ENCODE measurements at places on chromosomes 4 and X.

- DNase-seq, result no peak
Measured at GRCh38 chr4:2333356-2333841, 71.5 kb upstream of the MXD4 start.

DNA sequence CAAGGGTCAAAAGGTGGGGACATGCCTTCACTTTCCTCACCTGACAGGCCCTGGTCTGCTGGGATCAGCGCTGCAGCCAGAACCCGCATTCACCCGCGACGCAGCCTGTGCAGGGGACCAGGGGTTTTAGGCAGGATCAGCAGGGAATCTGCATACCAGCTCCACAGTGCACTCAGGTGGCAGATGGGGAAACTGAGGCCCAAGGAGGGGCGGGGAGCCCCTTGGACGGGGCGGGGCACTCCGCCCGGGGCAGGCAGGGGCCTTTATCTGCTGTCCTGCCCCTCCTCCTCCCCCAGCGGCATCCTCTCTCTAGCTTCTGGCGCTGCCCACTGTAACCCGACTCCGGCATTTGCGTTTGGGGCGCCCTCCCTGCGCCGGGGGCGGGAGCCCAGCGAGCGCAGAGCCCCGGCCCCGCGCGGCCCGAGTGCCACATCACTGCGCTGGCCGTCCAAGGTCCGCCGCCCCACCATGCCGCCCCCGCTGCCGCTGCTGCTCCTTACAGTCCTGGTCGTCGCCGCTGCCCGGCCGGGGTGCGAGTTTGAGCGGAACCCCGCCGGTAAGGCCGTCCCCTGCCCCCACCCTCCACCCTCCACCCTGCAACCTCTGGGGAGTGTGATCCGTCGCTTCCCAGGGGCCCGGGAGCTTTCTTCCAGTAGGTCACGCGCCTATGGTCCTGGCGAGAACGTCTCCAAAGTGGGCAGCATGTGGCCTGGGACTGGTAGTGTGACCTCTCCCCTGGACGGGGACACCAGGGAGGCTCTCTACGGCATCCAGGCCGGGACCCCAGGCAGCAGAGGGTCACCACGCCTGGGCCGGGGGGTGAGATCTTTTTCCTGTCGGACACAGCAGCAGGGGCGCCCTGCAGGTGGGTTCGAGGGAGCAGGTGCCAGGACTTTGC is at the start of gene CPZ:
Gene CPZ, plus strand, starts transcription at position 400 of the 898 bp plus-strand sequence. Its CDS starts 69 bp downstream, at position 469.
- no peak for DNase-seq

GRCh38 chrX:103644125-103644524 is 15.3 kb downstream of the TCEAL1 start:
- no peak for DNase-seq

DNA sequence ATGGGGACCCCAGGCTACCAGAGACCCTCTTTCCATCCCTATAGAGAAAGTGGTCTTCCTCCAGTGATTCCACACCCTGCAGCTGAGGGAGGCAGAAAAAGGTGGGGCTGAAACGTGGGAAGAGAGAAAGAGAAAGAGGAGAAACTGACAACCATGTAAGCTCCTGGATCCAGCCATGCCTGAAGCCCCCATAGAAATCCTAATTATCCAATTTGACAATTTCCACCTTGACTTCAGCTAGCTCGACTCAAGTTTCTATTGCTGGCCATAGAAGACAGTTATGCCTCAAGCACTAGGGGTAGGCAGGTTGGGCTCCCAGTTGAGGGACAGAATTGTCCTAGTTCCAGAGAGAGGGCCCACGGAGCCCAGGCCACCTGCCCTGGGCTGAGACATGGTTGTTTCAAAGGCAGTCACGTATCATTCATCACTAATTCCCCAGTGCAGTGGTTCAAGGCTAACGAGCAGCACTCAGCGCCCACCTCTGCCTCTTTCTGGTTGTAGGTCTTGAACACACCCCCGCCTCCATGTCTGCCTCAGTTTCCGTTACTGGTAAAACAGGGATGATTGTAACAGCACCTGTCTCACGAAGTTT is 39.8 kb upstream of the ASMTL start:
- DNase-seq, result no peak

- DNase-seq, result no peak
Measured at GRCh38 chr4:70522626-70523025, 4.3 kb downstream of the AMTN start.

DNA sequence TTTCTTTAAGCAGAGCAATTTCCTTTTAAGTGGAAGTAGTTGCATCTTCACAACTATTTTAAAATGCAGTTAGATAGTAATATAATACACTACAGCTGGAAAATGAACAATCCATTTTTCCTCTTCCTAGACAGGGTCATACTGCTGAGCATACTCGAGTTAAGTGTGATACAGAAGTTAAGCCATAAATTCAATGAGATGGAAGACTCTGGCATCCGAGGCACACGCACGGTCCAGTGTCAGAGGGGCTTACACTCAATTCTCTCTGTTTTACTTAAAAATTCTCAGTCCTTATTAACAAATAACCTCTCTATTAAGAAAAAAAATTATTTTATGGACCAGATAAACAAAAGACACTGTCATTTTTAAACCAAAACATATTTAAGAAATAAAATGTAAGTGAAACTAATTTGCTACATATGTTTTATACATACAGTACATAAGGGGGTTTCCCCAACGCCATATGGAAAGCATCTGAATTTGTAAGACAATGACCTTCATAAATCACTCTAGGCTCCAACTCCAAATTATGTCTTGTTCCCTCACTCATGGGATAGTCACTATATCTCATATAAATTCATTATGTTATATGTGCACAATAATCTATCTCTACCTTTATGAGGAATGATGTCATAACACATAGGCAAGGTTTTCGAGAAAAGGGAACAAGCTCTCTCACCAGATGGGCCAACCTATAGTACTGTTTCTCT is 315.3 kb downstream of the PAPSS1 start:
- no peak for DNase-seq

GRCh38 chr4:63430105-63430504 is 979.1 kb downstream of the TECRL start:
- no peak for DNase-seq

GRCh38 chr4:48445704-48446103 is 37.4 kb upstream of the SLC10A4 start:
- DNase-seq, result no peak

DNA sequence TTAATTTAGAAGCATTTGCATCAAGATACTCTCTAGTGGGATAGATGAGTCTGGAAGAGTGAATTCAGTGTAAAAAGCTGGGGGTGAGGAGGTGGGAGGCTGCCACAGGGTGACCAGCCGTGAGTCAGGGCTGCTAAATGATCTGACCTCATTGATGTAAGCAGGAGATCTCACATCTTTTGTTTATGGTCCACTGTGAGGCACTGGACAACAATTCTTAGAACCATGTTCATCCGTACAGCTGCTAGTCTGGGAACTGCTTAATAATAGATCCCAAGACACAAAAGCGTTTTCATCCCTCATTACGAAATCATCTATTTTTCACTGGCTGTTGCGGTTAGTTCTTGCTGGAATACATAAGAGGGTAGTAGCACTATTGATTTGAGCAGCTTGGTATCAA is 14.1 kb downstream of the KLF3 start:
- DNase-seq, result no peak

DNA sequence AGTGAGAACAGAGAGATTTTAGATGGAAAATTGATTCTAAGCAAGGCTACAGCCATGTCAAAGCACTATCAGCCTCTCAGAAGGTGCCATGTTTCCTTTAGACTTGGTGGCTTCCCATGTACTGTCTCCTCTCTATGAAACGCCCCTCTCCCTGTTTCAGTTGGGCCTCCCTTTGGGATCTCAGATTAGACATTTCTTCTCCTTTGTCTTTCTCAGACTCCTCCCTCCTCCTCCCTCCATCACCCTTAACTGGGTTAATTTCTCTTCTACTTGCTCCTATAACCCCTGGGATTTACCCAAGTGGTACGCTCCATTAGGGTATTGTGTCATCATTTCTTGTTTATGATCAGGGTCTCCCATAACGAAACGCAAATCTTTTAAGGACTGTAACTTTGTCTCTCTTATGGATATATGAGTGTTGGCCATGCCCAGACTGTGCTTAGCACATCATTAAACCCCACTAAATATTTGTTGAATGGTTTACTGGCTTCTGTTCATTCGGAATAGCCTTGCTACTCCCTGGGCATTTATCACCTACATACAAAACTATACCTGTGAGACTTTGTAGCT is 106.8 kb downstream of the FAM9B start:
- DNase-seq, result no peak

DNA sequence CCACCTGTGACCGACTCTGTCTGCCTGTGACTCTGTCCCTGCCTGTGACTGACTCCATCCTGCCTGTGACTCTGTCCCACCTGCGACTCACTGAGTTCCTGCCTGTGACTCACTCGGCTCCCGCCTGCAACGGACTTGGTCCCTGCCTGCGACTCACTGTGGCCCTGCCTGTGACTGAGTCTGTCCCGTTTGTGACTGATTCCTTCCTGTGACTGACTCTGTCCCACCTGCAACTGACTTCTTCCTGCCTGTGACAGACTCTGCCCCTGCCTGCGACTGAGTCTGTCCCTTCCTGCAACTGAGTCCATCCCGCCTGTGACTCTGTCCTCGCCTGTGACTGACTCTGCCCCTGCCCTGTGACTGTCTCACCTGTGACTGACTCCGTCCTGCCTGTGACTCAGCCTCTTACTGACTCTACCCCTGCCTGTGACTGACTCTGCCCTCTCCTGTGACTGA is 9.6 kb upstream of the UVSSA start:
- DNase-seq, result no peak

DNA sequence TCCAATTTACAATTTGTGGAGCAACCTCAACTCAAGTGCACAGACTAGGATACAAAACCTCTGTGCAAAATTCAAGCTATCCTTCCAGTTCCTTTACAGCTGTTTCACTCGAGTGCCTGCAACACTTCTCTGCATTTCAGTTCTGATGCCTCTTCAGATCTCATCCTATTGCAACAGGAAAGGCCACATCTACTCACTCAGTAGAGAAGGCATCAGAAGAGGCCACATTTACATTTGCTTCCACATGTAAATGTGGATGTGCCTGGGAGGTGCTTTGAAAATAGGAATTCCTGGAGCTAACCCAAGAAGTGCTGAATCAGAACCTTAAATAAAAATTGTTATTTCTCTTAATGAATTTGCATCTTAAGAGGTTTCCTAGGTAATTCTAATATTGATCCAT is 45.8 kb upstream of the SERTM2 start:
- DNase-seq, result no peak

GRCh38 chr4:110020646-110021443 is 108.2 kb downstream of the EGF start:
- no peak for DNase-seq

DNA sequence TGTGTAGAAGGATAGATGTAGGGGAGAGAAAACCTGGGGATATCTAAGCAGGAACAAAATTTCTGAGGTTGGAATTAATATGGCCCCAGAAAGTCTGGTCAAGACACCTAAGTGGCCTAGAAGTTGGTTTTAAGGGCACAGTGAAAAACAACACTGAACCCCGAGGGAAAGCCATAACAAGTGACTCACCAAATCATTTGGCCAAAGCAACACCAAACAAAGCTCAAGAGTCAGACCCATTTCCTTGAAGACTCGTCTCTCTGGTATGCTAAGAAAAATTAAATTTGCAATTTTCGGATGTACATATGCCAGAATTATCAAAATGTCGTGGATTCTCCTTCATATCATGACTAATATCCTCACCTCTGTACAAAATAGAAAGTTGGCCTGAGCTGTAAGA is 162.9 kb downstream of the SMIM20 start:
- no peak for DNase-seq

- DNase-seq, result no peak
Measured at GRCh38 chr4:42008011-42008786, 17.9 kb downstream of the SLC30A9 start.

DNA sequence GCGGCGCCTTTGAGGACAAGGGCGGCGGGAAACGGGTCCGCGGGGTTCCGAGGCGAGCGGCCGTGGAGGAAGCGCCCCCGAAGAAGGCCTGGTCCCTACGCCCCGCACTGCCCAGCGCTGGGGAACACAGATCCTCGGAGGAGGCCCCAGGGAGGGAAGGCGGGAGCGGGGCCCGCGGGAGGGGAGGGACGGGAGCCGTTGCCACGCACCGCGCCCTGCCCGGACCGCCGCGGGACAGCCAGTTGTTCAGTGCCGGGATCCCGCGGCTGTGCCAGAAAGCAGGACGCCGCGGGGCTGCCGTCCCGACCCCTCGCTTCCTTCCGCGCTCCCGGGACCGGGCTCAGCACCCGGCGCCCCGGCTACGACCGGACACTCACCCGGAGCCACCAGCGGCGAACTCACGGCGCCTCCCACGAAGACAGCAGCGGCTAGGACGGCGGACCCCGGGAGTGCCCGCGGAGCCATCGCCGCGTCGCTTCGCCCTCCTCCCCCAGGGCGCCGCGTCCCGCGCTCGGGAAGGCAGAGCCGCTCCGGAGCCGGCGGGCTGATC is 278 bp downstream of the RELL1 start:
- no peak for DNase-seq

GRCh38 chrX:38954520-38954919 is 153.3 kb downstream of the MID1IP1 start:
- DNase-seq, result no peak

Data from CD4-positive, alpha-beta memory T cell (primary cell).